ENCODE measurements at places on chromosomes 16 and 17. TPM values are rescaled to one million over a fixed set of nuclear protein-coding genes. Genes with fewer than 3 reads are reported as not detected.

The DNAAF1 gene
- 0.33 TPM for total RNA-seq

The PER1 gene
- total RNA-seq: 75.9 TPM

The MARCHF10 gene
- total RNA-seq: 0.16 TPM

The KRT28 gene
- total RNA-seq: 0.27 TPM

The NECAB2 gene
- 7.3 TPM for total RNA-seq

The MYH13 gene
- total RNA-seq: 5.9 TPM

The KRTAP4-8 gene
- not detected for total RNA-seq

The LGALS9C gene
- not detected for total RNA-seq

The SLC52A1 gene
- total RNA-seq: not detected

The ERBB2 gene
- 62.2 TPM for total RNA-seq

The SLC12A3 gene
- total RNA-seq: not detected

The TADA2A gene
- 33.6 TPM for total RNA-seq

The GAN gene
- 21.2 TPM for total RNA-seq

The ENPP7 gene
- total RNA-seq: not detected

The CHRNE gene
- total RNA-seq: 0.44 TPM

The KRTAP2-1 gene
- not detected for total RNA-seq

The CCL16 gene
- not detected for total RNA-seq

The XAF1 gene
- 30.8 TPM for total RNA-seq

The IL17C gene
- not detected for total RNA-seq

The MYL11 gene
- 194 TPM for total RNA-seq

The KIAA0753 gene
- 39.4 TPM for total RNA-seq

The MT1G gene
- total RNA-seq: not detected

The KRTAP9-4 gene
- total RNA-seq: not detected

The PIP4K2B gene
- 101 TPM for total RNA-seq

The NPIPA7 gene
- 3.7 TPM for total RNA-seq

The CD68 gene
- total RNA-seq: 5.9 TPM

The KRTAP2-3 gene
- not detected for total RNA-seq

The ACSM2B gene
- not detected for total RNA-seq

The EVPLL gene
- 0.33 TPM for total RNA-seq

The XPO6 gene
- total RNA-seq: 78.5 TPM

The ITGB3 gene
- 18.4 TPM for total RNA-seq

The TIMP2 gene
- 119 TPM for total RNA-seq

The CCL15 gene
- not detected for total RNA-seq

The TBC1D26 gene
- 2.9 TPM for total RNA-seq

The ITGAD gene
- not detected for total RNA-seq

The TRPV2 gene
- 11.9 TPM for total RNA-seq

The TMEM238L gene
- total RNA-seq: not detected

The YWHAE gene
- total RNA-seq: 1,088 TPM

The QPRT gene
- total RNA-seq: 21.7 TPM

The JPH3 gene
- total RNA-seq: 12.0 TPM

The CA7 gene
- total RNA-seq: not detected

The SNAI3 gene
- 1.4 TPM for total RNA-seq

The ABCC11 gene
- not detected for total RNA-seq

The ADAD2 gene
- 4.3 TPM for total RNA-seq

The KCTD11 gene
- total RNA-seq: 4.5 TPM

The ZACN gene
- total RNA-seq: not detected

The MILR1 gene
- 2.0 TPM for total RNA-seq

The TPSAB1 gene
- total RNA-seq: 3.4 TPM

The COX10 gene
- total RNA-seq: 37.2 TPM

The CMTM4 gene
- 43.5 TPM for total RNA-seq

The KRT27 gene
- 0.22 TPM for total RNA-seq

The SPECC1 gene
- total RNA-seq: 33.1 TPM

The CCL1 gene
- total RNA-seq: not detected

Measured in camera-type eye (tissue), 1 donor.